ENCODE measurements at places on chromosomes 16 and 17.

DNA sequence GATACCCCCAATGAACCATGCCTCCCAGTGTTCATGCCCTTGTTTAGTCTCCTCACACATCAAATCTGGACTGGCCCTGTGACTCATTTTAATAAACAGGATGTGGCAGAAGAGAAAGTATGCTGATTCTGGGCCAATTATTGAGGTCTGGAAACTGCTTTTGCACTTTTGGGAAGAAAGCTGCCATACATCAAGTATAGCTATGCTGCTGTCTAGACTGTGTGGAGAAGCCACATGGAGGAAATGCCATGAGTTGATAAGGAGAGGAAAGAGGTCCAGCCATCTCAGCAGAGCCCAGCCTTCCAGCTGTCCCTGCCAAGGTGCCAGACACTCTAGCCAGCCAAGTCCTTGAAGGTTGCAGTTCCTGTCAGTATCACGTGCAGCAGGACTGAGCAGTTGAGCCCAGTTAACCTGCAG lies 16.7 kb downstream of the RPRML start:
- DNase-seq, result no peak

GRCh38 chr16:35255186-35255803 lies 1795.9 kb downstream of the TP53TG3F start:
- DNase-seq, result no peak

- DNase-seq, result no peak
These were observed 96.5 kb upstream of the ASIC2 start for GRCh38 chr17:33389504-33390135.

DNA sequence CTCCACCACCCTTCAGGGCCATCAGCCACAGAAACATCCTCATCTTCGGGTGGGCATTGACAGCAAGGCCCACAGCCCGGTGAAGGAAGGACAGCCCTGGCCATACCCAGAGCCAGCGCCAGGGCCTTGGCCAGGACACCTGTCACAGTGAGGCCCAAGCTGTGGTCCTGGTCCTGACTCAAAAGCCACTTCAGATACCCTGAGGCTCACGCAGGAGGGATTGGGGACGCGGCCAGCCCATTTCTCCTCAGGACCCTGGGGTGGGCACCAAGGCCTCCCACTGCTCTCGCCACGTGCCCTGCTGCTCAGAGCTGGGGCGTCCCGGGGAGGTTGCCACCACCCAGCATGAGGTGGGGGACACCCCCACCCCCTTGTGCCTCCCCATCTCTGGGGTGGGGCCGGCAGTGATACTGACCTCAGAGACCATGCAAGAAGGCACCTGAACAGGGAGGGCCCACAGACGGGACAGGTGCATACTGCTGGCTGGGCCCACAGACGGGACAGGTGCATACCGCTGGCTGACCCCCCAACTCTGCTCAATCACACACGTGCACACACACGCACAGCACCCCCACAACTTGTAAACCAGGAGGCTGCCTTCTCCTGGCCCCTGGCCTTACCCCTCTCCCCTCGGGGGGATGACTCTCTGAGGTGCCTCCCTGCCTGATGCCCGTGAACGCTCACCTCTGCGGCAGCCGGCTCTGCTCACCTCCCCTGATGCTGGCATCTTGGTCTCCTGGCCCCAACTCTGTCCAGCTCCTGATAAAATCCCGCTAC lies 14.2 kb downstream of the SLC7A5 start:
- DNase-seq, result no peak

- DNase-seq, result no peak
These were observed 1.4 kb upstream of the LLGL1 start for GRCh38 chr17:18224053-18224386.
